ENCODE measurements at places on chromosomes 11 and 22.

- DNase-seq = peak; percentile 63
Measured at GRCh38 chr11:63537293-63538101, 889 bp downstream of the PLAAT4 start.

DNA sequence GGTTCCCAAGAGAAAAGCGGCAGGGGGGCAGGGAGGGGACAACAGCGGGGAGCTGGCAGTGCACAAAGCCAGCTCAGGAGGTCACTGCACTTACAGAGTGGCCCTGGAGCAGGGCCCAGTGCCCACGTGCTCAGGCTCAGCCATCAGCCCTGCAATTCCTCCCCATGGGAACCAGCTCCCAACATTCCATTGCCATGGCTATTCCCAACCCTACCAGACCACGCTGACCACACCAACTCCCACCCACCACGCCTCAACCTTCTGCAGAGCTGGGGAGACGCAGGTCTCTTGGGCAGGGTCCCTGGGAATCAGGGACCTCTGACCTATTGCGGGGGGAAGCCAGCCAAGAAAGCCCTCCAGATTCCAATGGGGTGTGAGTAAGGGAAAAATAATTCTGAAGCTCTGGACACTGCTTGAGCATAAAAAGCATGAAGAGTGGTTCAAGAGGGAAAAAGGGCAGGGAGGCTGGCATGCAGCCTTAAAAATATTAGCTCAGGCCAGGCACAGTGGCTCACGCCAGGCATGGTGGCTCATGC, 38.3 kb upstream of the TFIP11 start:
- DNase-seq = peak; percentile 92

DNA sequence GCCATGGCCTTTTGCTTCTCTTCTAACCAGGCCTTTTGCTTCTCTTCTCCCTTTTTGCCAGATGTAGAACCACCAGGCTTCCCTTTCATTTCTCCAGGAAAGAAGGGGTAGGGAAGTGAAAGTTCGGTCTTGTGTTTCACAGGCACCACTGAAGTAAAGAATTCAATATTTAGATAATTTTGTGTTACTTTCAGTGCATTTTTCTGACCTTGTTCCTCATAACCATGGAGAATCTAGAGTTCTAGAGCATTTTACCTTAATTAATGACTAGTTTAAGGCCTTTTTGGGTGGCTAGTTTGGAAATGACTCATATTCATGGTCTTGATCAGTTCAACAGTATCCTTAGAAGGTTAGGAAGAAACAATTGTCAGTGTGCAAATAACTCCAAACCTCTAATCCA, 22.7 kb downstream of the GRAMD1B start:
- no peak for DNase-seq

DNA sequence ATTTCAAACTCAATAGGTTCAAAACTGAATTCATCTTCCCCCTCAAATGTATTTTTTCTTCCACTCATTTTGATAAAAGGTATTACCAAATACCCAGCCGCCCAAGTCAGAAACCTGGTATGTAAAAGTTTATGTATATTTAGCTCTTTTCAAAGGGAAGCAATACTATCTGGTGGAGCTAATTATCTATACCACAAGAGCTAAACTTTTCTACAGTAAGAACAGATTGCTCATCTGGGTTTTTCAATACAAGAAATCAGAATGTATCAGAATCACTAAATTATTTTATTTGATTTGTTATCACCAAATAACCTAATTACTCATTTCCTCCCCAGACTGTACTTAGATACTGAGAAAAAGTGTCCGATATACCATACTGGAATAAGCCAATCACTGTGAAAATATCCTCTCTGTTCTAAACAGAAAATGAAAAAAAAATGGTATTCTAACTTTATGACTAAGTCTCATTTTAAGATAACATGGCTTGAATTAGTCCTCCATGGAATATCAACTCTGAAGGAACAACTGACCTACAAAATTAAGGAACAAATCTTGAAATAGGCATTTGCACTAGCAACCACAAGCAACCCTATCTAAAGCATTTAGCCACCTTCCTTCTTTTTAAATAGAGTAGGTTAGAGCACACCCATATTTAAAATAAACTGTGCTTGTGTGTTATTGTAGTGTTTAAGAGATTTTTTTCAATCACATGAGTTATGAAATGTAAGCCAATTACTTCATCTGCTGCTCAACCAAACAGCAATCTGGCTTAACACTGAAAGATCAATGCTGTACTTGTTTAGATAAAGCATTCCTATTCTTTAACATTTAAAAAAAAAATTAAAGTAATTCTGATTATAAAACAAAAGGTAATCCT, 35.0 kb downstream of the RDX start:
- DNase-seq = no peak

DNA sequence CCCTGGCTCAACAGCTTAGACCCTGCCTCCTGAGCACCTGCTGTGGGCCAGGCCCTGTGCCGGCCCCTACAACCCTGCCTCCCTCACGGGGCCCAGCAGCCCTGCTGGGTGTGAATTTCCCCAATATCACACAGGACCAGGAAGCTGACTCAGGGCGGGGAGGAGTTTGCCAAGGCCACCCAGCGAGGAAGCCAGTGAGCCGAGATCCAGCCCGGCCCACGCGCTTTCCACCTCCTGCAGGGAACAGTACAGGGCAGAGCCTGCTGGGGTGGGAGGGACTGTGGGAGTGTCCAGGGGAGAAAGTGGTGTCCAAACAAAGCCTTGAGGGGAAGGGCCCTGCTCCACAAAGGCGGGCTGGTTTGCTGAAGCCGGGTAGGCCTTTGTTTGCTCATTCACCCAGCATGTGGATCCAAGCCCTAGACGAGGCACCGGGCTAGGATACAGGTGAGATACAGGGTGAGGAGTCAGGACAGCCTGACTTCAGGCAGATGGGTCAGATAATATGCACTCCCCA, 26.8 kb downstream of the RPL3 start:
- peak; percentile 95 for DNase-seq

- no peak for DNase-seq
Measured at GRCh38 chr11:123107945-123108495, 46.1 kb upstream of the HSPA8 start.

- no peak for DNase-seq
Measured at GRCh38 chr11:14522801-14523200, 2.6 kb upstream of the PSMA1 start.

- no peak for DNase-seq
Measured at GRCh38 chr22:22573047-22573889, 14.2 kb upstream of the PRAME start.

DNA sequence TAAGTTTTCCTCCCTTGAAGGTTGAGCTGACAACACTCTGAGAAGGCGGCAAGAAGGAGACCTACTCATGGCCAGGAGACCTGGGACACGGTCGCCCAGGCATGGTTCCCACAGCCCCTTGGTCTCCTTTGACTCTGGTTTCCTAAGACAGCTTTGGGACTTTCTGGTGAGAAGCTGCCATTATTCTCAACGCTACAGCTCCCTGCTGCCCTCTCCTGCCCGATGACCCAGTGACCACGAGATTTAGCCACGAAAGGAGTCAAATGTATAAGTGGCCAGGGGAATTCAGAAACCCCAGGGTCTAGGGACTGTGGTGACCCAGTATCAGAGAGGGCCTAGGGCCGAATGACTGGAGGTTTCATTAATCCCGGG, 699 bp upstream of the SDF2L1 start:
- peak; percentile 69 for DNase-seq

DNA sequence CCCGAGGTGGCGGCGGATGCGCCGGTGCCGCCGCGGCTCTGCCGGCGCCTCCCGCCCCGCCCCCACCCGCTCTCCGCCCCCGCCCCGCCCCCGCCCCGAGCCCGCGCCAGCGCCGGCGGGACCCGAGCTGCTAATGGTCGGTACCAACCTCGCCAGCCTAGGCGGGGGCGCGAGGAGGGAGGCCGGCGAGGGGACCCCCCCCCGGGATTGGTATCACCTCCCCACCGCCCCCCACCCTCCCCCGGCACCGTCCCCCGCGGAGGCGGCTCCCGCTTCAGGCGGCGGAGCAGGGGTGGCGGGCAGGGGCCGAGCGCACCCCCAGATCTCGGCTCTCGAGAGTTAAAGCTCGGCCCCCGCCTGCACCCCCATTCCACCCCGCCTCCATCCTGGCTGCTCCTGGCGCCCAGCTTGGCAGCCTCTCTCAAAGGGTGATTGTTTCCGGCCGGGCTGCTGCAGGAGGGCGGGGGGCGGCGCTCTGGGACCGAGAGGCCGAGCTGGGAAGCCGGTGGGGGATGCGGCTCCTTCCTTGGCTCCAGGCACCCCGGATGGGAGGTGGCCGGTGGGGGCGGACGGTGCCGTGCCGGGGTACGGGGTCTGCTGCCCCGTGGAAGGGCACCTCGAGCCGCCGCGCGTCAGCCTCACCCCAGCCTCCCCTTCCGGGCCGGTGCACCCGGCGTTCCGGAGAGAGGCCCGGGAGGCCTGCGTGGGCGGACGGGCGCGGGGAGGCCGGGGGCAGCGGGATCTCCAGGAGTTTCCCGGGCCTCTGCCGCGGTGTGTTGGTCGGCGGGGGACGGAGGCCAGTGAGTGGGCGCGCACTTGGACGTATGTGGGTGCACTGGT, at the start of gene B3GAT1:
Gene B3GAT1, minus strand, starts transcription at position 40 of the 840 bp plus-strand sequence. CDS start 24,583 bp downstream, outside the sequence.
- DNase-seq = no peak

- peak; percentile 94 for DNase-seq
Measured at GRCh38 chr22:35376728-35377472, 4.0 kb upstream of the HMOX1 start.

DNA sequence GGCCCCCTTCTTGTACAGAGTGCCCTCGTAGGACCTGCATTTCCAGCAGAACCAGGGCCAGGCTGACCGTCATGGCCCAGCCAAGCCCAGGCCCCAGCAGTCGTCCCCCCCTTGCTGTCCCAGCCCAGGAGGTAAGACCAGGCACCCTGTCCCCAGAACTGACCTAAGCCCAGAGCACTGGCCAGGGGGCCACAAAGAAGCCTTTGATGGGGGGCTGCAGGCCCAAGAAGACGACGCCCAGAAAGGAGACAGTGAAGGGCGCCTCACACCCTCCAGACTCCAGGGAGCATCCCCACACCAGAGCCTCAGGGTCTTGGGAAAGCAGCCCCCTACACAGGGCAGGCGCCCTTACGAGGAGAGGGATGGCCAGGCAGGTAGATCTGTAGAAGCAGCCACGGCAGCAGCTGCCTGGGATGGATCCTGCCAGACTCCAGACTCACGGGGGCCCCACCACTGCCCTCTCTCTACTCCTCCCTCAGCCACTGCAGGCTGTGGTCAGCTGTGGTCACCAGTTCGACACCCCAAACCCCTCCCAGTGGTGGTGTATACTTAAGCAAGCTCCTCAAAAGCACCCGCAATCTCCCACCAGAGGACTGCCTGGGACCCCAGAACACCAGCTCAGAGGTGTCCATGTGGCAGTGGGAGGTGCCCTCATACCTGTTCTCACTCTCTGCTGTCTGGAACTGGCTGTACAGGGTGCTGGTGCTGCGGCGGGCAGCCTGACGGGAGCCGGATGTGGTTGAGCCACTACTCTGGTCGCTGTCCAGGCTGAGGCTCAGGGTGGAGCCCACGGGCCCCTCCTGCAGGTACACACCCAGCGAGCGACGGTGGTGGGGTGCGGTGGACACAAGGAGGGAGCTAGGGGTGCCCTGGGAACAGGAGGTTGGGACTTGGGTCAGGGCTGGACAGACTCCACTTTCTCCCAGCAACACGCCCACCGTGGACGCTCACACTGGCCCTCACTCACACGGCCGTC, 27.0 kb downstream of the SBF1 start:
- no peak for DNase-seq

DNA sequence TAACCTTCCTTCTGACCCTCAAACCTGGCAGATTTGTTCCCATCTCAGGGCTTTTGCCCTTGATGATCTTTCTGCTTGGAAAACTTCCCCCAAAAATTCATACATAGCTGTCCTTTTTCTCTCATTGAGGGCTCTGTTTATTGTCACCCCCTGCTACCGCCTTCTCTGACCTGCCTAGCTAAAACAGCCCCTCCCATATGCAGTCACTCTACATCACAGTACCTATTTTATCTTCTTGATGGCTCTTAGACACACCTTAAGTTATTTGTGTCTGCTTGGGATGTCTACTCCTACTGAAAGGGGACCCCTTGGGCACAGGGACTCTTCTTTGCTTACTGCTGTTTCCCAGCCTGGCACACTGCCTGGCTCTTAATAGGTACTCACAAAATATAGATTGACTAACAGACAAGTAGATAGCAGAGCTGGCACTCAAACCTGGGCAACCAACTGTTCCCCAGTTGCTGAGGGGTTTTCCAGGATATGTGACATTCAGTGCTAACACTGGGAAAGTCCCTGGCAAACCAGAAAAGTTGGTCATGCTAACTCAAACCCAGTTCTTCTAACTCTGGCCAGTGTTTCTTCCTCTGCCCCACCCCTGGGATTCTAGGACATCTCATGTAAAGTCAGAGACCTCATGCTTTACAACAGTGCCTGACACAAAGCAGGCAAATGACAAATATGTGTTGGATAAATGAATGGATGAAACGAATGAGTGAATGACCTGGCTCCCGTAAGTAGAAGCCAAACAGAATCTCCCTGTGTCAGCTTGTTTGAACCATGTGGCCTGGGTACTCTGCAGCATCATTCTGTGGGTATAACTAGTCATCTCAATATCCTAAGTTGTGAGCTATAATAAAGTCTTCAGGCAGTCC, 19.8 kb upstream of the FJX1 start:
- no peak for DNase-seq

DNA sequence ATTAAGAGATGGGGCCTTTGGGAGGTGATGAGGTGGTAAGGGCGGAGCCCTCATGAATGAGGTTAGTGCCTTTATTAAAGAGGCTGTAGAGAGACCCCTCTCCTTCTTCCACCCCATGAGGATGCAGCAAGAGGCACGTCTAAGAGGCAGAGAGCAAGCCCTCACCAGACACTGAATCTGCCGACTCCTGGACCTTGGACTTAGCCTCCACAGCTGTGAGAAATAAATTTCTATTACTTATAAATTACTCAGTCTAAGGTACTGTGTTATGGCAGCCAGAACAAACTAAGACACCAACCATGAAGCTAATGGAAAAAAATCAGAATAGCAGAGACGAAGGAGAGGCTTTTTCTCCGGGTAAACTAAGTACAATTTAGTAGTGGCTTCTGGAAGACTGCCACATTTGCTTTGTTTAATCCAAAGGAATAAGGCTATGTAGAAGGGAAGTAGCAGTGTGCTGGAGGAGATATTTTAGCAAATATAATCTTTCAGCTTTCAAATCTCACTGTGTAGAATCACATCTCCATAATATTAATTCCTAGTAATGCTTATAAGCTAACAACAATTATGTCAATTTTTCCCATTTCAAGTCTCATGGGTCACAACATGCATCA, 12.3 kb upstream of the SIK2 start:
- DNase-seq = no peak

- no peak for DNase-seq
Measured at GRCh38 chr22:50199251-50199721, 1.5 kb upstream of the SELENOO start.

DNA sequence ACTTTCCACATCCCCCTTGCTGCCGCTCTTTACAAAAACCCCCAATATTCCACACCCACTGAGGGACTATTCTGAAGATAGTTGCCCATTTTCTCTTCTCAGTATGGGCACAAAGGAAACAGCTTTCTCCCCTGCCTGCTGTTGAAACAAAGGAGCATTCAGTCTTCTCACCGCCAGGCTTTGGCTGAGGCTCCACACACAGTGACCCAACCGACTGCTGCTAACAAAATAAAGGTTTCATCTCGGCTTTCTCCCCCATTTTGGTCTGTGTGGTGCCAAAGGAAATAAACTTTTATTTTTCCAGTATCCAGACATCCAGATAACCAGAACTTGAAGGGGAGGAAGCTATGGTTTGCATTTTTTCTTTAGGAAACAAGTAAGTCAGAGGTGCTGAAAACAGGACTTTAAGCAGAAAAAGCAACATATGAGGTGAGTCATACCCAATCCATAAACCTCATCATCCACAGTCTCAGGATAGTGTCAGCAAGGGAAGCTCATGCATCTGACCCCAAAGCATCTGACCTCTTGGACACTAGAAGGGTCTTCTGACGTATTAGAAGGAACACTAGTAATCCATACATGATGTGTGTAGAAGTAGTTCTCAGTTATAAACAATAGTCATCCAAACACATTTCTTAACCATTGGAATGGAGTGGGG, 6.4 kb downstream of the CLMP start:
- DNase-seq = peak; percentile 54

All from AG20443 (cell line).